ENCODE measurements at places on chromosomes 16 and 17. TPM values are rescaled to one million over a fixed set of nuclear protein-coding genes. Genes with fewer than 3 reads are reported as not detected.

MPP3 gene
- 10.3 TPM for total RNA-seq

FSCN2 gene
- 0.89 TPM for total RNA-seq

ZNF598 gene
- 66.4 TPM for total RNA-seq

ZSCAN10 gene
- 286 TPM for total RNA-seq

MPO gene
- total RNA-seq, result not detected

TMEM235 gene
- 0.24 TPM for total RNA-seq

TRIM72 gene
- total RNA-seq, result 2.5 TPM

TBC1D3 gene
- total RNA-seq, result not detected

ARHGDIA gene
- 200 TPM for total RNA-seq

PIMREG gene
- total RNA-seq, result 99.3 TPM

CSH1 gene
- total RNA-seq, result not detected

ALOX15B gene
- total RNA-seq, result 0.73 TPM

TNFRSF13B gene
- 0.18 TPM for total RNA-seq

KRT9 gene
- total RNA-seq, result not detected

TNRC6C gene
- 41.8 TPM for total RNA-seq

KRTAP9-8 gene
- total RNA-seq, result not detected

SOX8 gene
- 10.9 TPM for total RNA-seq

TBC1D3H gene
- not detected for total RNA-seq

ABAT gene
- 4.4 TPM for total RNA-seq

SCNN1B gene
- 3.4 TPM for total RNA-seq

GALR2 gene
- total RNA-seq, result 2.0 TPM

SPEM2 gene
- not detected for total RNA-seq

ARL5C gene
- not detected for total RNA-seq

CIITA gene
- total RNA-seq, result 0.26 TPM

ZDHHC1 gene
- 4.6 TPM for total RNA-seq

C1QL1 gene
- total RNA-seq, result 13.4 TPM

All from WTC11 (cell line).